Hematopoietic multipotent progenitor cell treated with erythropoietin and hydrocortisone succinate and interleukin-3 and kit ligand, for 4 days (in vitro differentiated cells): ENCODE measurements at places on chromosomes 12 and 14.

- peak; percentile 34 for DNase-seq
Observed at GRCh38 chr14:102187044-102187443, 47.3 kb downstream of the WDR20 start.

- no peak for DNase-seq
Observed at GRCh38 chr14:71358209-71358931, 451.1 kb downstream of the PCNX1 start.

- no peak for DNase-seq
Observed at GRCh38 chr12:64951944-64952343, 127.5 kb downstream of the TBC1D30 start.

GRCh38 chr14:93368996-93369712 is 22.2 kb downstream of the COX8C start:
- DNase-seq: no peak

DNA sequence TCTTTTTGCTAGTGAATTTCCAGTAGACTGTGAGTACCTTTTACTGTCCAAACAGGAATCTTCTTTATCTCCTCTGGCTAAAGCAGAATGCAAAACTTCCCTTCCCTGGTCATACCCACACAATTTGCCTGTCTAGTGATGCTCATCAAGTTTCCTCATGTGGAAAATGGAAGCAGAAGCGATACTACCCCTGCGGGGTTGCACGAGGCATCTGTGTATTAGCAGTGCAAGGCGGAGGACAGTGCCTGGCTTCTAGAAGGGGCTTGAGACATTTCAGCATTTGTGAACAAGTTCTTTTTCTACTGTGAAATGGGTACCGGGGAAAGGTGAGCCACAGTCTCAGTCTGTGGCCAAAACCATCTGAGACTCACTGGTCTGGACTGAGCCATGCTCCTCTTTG is 340.9 kb downstream of the AACS start:
- no peak for DNase-seq

- no peak for DNase-seq
Observed at GRCh38 chr14:85453401-85454225, 76.3 kb upstream of the FLRT2 start.

GRCh38 chr14:46819117-46819516 is 167.5 kb upstream of the RPL10L start:
- no peak for DNase-seq

- DNase-seq: peak; percentile 91
Observed at GRCh38 chr12:108640802-108641445, 7.2 kb upstream of the SELPLG start.

DNA sequence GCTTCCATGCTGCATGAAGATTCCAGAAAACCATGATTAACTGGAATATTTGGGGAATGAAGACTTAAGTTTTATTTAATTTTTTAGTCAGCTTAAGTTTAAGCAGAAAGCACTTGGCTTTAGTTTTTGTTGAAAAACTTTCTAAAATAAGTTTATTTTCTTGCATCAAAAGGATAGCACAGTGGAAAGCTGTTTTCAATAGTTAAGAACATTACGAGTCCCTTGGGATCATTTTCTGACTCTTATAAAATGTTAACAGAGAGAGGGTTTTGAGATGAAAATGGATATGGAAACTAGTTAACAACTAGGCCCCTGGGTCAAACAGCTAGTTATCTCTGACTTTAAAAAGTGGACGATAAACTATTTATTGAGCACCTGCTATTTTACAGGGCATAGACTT is 181.9 kb upstream of the SLC38A2 start:
- DNase-seq: no peak

DNA sequence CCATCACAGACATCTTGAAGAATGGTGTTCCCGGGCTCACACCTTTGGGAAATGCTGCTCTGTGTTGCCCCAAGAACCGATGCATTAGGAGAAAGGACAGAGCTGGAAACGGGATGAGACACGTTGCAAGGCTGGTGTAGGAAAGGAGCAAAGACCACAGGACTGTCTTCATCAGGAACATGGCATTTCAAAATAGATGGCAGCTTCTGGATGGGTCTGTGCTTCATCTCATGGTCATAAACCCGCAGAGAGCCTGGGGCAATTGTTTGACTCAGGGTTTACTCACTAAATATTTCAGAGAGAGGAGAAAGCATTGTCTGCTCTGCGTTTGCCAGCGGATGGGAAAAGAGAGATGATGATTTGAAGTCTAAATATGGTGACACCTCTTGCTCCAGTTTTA is 76.3 kb downstream of the CACNA1C start:
- DNase-seq: no peak

DNA sequence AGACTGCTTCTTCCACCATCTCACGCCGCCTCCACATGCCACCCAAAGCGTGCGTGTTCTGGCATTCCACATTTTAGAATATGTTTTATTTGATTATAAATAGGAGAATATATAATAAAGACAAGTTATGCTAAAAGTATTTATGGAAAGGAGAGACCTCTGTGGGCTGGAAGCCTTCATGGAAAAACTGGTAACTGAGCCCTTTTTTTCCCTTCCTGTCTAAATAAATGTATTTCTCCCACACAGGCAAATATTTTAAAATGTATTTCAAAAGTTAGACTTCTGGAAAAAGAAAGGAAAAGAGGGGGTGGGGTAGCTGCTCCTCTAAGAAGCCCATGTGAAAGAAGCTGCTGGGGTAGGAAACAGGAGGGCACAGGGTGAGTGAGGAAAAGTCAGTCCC is 16.1 kb upstream of the NR4A1 start:
- no peak for DNase-seq

DNA sequence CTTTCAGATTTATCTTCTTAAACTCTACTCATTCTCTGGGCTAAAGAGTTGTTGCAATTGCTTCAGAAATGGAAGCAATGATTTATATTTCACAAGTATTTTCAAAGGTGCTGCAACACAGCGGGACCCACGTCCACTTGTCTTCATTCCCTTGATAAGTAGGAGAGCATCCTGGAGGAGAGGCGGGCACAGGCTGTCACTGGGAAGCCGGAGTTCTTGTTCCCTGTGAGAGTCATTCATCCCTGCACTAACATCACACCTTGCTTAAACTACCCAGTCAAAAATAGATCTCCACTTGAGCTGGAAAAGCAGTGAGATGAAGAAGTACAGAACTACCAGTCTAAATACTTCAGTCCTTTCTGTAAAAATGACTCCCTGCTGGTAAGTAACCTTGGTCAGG is 160.5 kb upstream of the RASSF8 start:
- no peak for DNase-seq

- no peak for DNase-seq
Observed at GRCh38 chr14:104333646-104334423, 195.4 kb downstream of the KIF26A start.

DNA sequence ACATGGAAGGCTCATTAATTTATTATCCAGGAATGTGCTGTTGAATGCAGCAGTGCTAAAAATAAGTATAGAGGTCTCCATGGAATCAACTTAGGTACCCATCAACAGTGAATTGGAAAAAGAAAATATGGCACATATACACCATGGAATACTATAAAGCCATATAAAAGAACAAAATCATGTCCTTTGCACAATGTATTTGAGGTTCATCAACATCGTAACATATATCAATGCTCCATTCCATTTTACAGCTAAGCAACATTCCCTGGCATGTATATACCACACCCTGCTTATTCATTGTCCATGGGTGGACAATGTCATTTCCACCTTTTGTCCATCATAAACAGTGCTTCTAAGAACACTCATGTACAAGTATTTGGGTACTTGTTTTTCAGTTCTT is 147.8 kb upstream of the RASSF8 start:
- no peak for DNase-seq

- DNase-seq: no peak
Observed at GRCh38 chr14:87000081-87000480, 992.9 kb downstream of the GALC start.

DNA sequence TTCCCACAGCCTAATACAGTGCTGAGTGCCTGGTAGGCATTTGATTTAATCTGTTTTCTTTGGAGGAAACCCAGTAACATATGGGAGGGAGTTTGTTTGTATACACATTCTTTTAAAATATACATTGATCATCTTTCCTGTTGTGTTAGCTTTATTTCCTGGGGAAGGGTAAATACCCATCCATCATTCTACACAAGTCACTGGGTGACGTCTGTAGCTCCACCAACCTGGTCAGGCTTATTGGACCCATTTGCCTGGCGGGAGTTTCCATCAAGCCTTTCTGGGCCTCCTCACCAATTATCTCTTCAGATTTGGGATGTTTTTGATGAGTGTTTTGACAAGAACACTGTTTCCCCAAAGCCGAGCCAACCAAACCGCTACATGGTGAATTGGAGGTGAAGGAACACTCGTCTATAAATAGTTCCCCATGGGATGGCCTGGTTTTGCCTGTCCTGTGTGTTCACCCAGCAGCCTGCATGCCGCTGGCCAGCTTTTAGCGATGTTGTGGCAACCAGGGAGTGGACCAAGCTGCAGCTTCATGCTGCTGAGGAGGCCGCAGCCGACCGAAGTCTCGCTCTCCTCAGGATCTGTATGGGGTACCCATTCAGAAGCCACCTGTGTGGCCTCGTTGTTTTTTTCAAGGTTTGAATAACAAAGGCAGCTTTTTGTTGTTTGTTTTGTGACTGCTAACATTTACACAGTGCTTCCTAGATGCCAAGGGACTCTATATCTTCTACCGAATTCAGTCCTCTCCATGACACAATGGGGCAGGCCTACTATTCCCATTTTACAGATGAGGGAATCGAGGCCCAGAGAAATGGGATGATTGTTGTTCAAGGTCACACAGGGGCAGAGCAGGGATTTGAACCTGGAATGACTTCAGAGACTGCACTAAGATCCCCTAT is 22.6 kb downstream of the PLXNC1 start:
- no peak for DNase-seq

DNA sequence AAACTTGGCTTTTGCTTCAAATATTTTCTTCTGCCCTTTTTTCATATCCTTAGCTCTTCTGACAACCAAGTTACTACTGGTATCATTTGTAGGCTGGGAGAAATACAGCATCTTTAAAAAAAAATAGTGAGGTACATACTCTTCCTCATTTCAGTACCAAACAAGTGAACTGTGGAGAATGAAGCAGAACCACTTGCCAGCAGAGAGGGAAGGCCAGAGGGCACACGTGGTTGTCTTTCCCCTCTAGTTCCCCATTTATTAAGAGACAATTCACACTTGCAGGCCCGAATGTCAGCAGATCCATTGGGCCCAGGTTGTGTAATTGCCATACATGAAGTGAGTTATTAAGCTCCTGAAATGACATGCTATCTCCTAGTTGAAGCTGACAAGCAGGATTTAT is 3.2 kb downstream of the SUSD6 start:
- DNase-seq: peak; percentile 86

- no peak for DNase-seq
Observed at GRCh38 chr12:53560912-53561589, 53.8 kb upstream of the NPFF start.

GRCh38 chr14:79298373-79298772 is 912.9 kb downstream of the DIO2 start:
- no peak for DNase-seq

DNA sequence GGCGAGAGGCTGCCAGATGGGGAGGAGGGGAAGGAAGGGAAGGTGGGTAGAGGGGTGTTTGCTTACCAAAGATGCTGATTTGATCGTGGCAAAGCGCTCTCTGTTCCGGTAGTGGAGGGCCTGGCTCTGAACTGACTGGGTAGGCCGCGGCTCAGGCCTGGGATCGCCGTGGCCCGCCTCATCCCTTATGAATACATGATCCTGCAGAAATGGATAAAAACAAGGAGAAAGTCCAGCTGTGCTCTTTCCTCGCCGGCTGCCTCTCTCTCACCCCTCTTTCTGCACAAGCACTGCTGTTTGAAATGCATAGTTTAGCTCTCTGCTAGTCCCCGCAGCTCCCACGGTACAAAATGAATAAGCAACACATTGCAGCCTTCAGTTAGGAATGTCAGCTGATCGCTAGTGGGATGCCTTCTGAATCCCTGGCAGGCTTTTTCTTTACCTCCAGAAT is 53.8 kb downstream of the PEBP1 start:
- DNase-seq: no peak

DNA sequence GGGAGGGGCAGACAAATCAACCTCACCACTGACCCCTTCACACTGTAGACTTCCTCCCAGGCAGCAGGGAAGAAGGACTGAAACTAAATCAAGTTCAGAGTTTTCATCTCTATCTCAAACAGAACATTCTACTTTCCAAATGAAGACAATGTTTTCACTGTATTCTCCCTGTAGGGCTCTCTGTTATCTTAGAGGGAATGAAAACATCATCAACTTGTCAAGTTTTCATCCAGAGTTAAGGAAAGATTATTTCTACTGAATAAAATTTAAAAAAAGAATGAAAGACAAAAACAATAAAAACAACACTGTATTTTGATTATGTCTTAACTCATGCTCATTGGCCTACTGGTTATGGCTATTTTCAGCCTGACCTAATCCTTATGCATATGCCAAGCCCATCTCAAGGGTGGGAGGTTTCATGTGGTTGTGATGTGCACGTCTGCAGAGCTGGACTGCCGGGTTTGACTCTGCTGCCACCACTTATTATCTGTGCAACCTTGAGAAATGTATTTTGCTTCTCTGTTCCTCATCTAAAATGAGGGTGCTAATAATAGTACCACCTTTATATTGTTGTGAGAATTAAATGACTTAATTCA is 152.0 kb upstream of the AVPR1A start:
- DNase-seq: no peak

- DNase-seq: no peak
Observed at GRCh38 chr12:117967512-117967911, 1.3 kb downstream of the KSR2 start.

GRCh38 chr12:85625467-85625866 is 210.7 kb downstream of the RASSF9 start:
- no peak for DNase-seq

GRCh38 chr14:65040666-65041433 is 54.2 kb downstream of the FNTB start:
- DNase-seq: peak; percentile 44

DNA sequence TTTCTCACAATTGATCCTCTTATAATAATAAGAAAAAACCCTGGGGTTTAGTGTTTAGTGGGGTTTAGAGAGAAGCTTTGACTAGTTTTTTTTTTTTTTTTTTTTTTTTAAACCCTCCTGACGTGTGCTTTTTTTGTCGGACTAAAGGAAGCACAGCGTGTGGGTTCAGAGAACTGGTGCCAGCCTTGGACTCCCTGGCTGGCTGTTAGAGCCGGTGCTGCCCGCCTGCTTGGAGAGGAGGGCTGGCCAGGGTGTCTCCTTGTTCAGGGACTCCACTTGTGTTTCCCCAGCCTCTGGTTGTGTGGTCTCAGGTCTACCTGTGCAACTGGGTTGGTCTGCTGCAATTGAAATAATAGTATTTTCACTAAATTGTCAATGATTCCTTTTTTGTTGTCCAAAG is 54.1 kb upstream of the ASPG start:
- DNase-seq: no peak

GRCh38 chr14:98994561-98994960 is 277.4 kb downstream of the BCL11B start:
- DNase-seq: no peak

DNA sequence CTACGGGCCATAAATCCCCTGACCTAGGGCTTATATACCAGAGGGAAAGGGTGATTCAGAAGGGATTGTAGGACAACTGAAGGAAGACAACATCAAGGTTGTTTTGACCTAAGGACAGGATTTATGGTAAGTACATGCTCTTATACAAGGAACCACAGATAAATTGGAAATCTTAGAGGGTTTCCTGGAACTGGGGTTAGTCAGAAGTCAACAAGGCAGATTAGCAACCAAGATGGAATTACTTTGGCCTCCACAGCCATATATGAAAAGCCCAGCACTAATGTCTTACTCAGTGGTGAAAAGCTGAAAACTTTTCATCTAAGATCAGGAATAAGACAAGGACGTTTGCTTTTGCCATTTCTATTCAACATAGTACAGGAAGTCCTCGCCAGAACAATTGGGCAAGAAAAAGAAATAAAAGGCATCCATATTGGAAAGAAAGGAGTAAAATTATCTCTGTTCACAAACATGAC is 5.4 kb downstream of the TMBIM4 start:
- no peak for DNase-seq
